ENCODE measurements at places on chromosomes 5 and 9. TPM values are rescaled to one million over a fixed set of nuclear protein-coding genes. Genes with fewer than 3 reads are reported as not detected.

- H3K27me3 ChIP-seq = no peaks in the 10 kb centered on the region
- no peak overlapping the region for H3K4me3 ChIP-seq
- H3K36me3 ChIP-seq = no peaks in the 10 kb centered on the region
- DNase-seq = no peak
These were observed 44.0 kb upstream of the XPA start for GRCh38 chr9:97740848-97741821.

GRCh38 chr9:117424291-117424690, 9.4 kb upstream of the ASTN2 start:
- H3K27ac ChIP-seq = no peak overlapping the region
- no peaks in the 10 kb centered on the region for H3K4me1 ChIP-seq
- H3K27me3 ChIP-seq = no peaks in the 10 kb centered on the region
- DNase-seq = no peak
- no peaks in the 10 kb centered on the region for H3K36me3 ChIP-seq
- no peak overlapping the region for H3K4me3 ChIP-seq

DNA sequence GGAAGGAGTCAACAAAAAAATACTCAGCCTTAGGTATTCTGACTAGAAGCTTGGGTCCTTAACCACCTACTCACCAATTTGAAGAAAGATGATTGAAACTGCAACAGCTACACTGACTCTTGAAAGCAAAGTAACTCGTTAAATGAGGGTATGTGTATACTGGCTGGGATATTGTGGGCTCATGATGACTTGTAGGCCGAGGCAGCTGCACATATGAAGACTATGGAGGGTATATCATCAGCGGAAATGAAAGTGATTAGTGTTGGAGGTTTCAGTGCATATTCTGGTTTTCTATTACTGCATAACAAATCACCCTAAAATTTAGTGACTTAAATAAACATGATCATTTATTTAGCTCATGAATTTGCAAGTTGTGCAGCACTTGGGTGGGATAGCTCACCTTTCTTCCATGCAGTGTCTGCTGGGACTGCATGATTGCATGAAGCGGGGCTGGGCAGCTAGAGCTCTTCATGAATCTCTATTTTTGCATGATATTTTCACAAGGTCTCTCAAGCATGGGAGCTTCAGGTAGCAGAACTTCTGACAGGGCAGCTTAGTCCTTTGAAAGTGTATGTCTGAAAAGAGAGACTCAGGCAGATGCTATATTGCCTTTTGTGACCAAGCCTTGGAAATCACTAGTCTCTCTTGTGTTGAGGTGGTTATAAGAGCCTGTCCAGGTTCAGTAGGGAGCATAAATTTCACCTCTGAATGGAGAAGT, 96.1 kb upstream of the CDKN2B start:
- no peak overlapping the region for H3K27ac ChIP-seq
- H3K27me3 ChIP-seq = no peaks in the 10 kb centered on the region
- H3K36me3 ChIP-seq = no peaks in the 10 kb centered on the region
- H3K4me1 ChIP-seq = peaks cover 58% of the 10 kb centered on the region
- no peak overlapping the region for H3K4me3 ChIP-seq

- no peak overlapping the region for H3K27ac ChIP-seq
- H3K4me1 ChIP-seq = 0 out of 2 replicates have a peak, but pooled peaks cover 7% of the 10 kb centered on the region
- no peaks in the 10 kb centered on the region for H3K36me3 ChIP-seq
- no peak for DNase-seq
- no peak overlapping the region for H3K4me3 ChIP-seq
These were observed 89.7 kb downstream of the DAP start for GRCh38 chr5:10671041-10672008.

- H3K36me3 ChIP-seq = no peaks in the 10 kb centered on the region
- no peak overlapping the region for H3K27ac ChIP-seq
- H3K27me3 ChIP-seq = no peaks in the 10 kb centered on the region
- no peak overlapping the region for H3K4me3 ChIP-seq
These were observed 70.8 kb upstream of the ENTREP1 start for GRCh38 chr9:69254223-69254622.

GRCh38 chr9:124134526-124134925, 123.0 kb downstream of the LHX2 start:
- H3K27me3 ChIP-seq = no peaks in the 10 kb centered on the region
- no peak overlapping the region for H3K4me3 ChIP-seq
- H3K36me3 ChIP-seq = no peaks in the 10 kb centered on the region
- no peak for DNase-seq

DNA sequence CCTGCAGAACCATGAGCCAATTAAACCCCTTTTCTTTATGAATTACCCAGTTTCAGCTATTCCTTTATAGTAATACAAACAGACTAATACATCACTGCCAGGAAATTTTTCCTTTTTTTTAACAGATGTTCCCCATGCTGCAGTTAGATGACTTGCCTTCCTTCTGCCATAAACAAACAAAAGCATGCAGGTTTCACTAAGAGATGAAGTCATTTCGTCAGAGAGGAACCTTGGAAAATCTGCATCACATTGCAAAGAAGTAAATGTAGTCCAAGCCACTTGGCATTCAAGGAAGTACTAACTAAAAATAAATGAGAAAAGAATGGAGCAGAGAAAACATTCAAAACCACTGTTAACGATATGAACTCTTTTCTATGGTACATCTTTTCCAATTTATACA, 194.1 kb upstream of the EFNA5 start:
- no peaks in the 10 kb centered on the region for H3K4me1 ChIP-seq
- H3K27ac ChIP-seq = no peak overlapping the region
- no peak overlapping the region for H3K4me3 ChIP-seq
- H3K27me3 ChIP-seq = no peaks in the 10 kb centered on the region
- DNase-seq = no peak

- DNase-seq = no peak
- H3K36me3 ChIP-seq = no peaks in the 10 kb centered on the region
- no peak overlapping the region for H3K4me3 ChIP-seq
- H3K27ac ChIP-seq = no peak overlapping the region
- no peaks in the 10 kb centered on the region for H3K27me3 ChIP-seq
These were observed 309.9 kb downstream of the MAT2B start for GRCh38 chr5:163815240-163815791.

DNA sequence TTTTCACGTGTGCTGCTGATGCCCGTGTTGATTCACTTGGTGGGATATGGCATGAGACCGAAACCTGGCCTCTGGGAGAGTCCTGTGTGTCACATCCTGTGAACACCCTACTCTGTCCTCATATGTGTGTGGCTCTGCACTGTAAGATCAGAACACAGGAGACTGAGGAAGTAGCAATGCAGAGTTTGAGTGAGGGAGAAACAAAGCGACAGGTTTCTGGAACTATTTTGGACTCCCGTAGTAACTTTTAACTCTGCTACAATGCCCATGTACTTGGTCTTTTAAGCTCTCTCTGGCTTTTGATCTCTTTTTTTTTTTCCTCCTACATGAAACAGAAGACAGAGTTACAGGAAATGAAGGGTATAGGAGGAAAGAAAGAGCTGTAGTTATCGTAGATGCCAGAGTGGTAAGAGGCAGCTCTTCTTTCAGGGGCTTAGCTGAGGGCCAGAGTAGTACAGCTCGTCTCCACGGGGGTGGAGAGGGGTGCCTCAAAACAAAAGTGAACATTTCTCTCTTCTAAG, 26.6 kb downstream of the GRAMD2B start:
- peaks cover 11% of the 10 kb centered on the region for H3K4me1 ChIP-seq
- H3K4me3 ChIP-seq = no peak overlapping the region
- H3K36me3 ChIP-seq = no peaks in the 10 kb centered on the region
- H3K27me3 ChIP-seq = no peaks in the 10 kb centered on the region
- no peak for DNase-seq

DNA sequence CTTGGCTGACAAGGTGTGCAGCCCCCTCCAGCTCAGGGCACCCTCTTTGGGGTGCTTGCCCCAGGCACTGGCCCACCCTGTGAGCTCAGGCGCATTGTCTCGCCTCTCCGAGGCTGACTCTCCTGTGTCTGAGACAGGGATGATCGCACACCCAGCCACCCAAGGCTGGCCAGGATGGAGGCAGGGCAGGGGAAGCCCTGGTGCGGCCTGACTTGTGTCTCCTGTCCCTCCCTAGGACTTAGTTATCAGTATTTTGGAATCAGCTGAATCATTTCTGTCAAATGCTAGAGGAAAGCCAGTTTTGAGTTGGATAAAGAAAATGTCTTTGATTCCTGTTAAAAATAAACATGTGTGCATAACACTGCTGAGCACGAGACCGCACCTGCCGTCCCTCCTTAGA, 2.5 kb upstream of the DBH start:
- no peaks in the 10 kb centered on the region for H3K4me1 ChIP-seq
- no peaks in the 10 kb centered on the region for H3K36me3 ChIP-seq
- no peak overlapping the region for H3K4me3 ChIP-seq
- no peak for DNase-seq
- H3K27me3 ChIP-seq = no peaks in the 10 kb centered on the region
- H3K27ac ChIP-seq = no peak overlapping the region

DNA sequence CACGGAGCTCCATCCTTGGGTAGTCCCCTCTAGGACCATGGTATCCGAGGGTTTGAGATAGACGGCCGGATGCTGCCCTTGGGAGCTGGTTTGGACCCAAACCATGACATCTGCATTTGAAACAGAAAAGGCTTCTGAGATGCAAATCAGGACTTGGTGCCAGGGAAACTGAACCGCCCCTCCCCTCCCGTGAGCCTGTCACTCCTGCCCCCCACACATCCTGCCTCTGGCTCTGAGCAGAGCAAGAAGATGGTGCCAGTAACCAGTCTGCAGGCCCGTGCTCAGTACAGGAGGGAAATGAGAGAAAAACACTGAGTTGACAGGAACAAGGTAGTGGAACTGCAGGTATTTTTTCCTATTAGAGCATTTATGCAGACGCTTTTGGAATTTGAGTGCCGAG, 18.6 kb downstream of the ARPC5L start:
- H3K27me3 ChIP-seq = no peaks in the 10 kb centered on the region
- DNase-seq = no peak
- H3K36me3 ChIP-seq = peaks cover 1% of the 10 kb centered on the region
- no peak overlapping the region for H3K4me3 ChIP-seq

GRCh38 chr5:86360801-86361200, 256.9 kb upstream of the COX7C start:
- DNase-seq = no peak
- H3K4me1 ChIP-seq = no peaks in the 10 kb centered on the region

GRCh38 chr5:99900302-99900852, 634.8 kb upstream of the FAM174A start:
- DNase-seq = no peak
- H3K4me3 ChIP-seq = no peak overlapping the region
- H3K27me3 ChIP-seq = no peaks in the 10 kb centered on the region
- H3K36me3 ChIP-seq = no peaks in the 10 kb centered on the region

- no peaks in the 10 kb centered on the region for H3K27me3 ChIP-seq
- no peak for DNase-seq
- H3K36me3 ChIP-seq = no peaks in the 10 kb centered on the region
- H3K27ac ChIP-seq = peak overlapping the region; percentile 19
These were observed 25.4 kb upstream of the SNX18 start for GRCh38 chr5:54492178-54492577.

- no peak overlapping the region for H3K27ac ChIP-seq
- no peak for DNase-seq
- H3K36me3 ChIP-seq = no peaks in the 10 kb centered on the region
These were observed 217.6 kb downstream of the TMEM167A start for GRCh38 chr5:82859451-82860140.

DNA sequence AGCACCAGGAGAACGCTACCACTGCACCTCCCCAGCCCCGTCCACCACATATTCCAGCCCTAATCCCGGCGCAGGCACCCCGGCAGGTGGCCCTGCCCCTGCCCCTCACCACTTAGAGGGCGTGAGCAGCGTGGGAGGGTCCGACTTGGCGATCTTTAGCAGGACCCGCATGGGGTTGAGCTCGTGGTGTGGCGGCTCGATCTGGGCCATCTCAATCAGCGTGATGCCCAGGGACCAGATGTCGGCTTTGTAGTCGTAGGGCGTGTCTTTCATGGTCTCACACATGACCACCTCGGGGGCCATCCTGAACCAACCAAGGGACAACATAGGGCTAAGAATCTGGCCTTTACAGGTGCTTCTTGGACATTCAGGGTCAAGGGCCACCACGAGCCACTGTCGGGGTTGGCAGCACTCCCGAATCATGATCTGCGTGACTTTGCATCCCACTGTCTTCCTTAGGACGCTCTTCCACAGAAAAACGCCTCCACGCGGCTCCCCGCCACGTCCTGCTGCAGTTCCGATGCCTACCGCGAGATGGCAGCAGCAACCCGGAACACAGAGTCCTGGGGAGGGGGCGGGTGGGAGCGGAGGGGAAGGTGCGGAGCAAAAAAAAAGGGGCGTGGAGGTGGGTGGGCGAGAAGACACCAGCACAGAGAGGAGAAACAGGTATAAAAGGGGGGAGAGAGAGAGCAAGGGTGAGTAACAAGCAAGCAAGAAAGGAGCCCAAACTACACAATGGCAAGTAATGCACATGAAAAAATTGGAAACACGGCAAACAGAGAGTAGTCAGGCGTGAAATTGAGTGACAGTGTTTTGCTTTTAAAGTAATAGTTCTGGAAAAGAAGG, 81.3 kb downstream of the STK10 start:
- H3K27me3 ChIP-seq = no peaks in the 10 kb centered on the region
- H3K4me3 ChIP-seq = peak overlapping the region; percentile 2
- H3K4me1 ChIP-seq = peaks cover 16% of the 10 kb centered on the region
- no peaks in the 10 kb centered on the region for H3K36me3 ChIP-seq

DNA sequence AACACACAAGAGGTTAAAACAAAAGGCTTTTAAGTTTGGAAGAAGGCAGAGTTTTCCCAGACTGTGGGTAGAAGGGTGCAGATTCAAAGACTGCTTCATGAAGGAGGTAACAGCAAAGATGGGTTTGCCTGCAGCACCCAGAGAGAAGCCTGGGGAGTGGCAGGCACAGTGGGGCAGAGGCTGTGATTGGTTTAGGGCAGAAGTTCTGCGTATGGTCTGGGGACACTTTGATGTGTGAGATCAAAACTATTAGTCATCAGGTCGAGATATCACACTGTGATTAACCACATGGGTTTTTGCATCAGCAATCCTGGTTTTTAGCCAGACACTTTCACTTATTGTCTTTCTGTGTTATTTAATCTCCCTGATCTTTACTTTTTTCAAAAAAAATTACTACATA, 188.8 kb upstream of the GLRA1 start:
- DNase-seq = no peak
- no peak overlapping the region for H3K27ac ChIP-seq
- H3K4me1 ChIP-seq = no peaks in the 10 kb centered on the region
- no peak overlapping the region for H3K4me3 ChIP-seq
- no peaks in the 10 kb centered on the region for H3K36me3 ChIP-seq
- H3K27me3 ChIP-seq = no peaks in the 10 kb centered on the region

BTNL8 gene
- 7.3 TPM for total RNA-seq

PLAC8L1 gene
- not detected for total RNA-seq

SGCD gene
- total RNA-seq = 0.28 TPM

SLC6A19 gene
- total RNA-seq = 0.29 TPM

TTC23L gene
- total RNA-seq = 0.09 TPM

RALGPS1 gene
- 41.5 TPM for total RNA-seq

FOXD4L5 gene
- 0.25 TPM for total RNA-seq

TAL2 gene
- 1.4 TPM for total RNA-seq

PCDHGA1 gene
- 1.1 TPM for total RNA-seq

MCIDAS gene
- total RNA-seq = 2.0 TPM

GPX3 gene
- 80.6 TPM for total RNA-seq

RFK gene
- total RNA-seq = 12.4 TPM

MEIKIN gene
- not detected for total RNA-seq

DPYSL3 gene
- 106 TPM for total RNA-seq

KLF9 gene
- 0.77 TPM for total RNA-seq

ATG12 gene
- total RNA-seq = 46.8 TPM
